ENCODE measurements at places on chromosomes 4 and X.

GRCh38 chr4:184756399-184756798, 22.5 kb upstream of the CENPU start:
- no peak for DNase-seq

DNA sequence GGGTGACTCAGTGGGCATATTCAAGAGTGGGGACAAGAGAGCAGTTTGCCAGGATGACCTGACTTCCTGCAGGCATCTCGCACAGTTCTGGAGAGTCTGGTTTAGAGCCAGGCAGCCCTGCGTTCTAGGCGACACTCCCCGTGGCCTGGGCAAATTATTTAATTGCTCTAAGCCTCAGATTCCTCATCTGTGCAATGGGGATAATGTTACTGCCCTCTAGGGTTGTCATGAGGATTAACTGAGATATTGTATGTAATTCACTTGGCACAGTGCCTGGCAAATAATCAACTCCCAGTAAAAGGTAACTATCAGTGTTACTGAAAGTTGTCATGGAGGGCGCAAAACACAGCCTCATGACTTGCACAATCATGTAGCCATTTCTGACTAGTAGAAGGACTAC, 48.8 kb upstream of the PITX2 start:
- DNase-seq: no peak

DNA sequence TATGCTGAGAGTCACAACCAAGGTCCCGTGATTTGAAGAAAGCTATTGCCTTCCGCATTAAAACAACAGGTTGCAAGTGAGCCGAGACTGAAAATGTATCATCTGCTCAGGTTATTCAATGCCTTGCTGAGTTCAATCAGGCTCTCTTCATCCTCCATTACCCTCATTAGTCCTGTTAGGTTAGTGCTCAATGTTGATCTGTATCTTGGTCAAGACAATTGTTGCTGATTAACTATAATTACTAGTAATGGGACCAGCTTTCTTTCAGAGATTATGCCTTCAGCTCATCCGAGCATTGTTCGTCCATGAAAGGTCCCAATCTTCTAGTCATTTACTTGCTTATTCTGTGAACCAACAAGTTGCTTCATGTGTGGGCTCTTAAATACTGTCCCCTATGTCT, 534.6 kb upstream of the FAM241A start:
- DNase-seq: peak; percentile 47

DNA sequence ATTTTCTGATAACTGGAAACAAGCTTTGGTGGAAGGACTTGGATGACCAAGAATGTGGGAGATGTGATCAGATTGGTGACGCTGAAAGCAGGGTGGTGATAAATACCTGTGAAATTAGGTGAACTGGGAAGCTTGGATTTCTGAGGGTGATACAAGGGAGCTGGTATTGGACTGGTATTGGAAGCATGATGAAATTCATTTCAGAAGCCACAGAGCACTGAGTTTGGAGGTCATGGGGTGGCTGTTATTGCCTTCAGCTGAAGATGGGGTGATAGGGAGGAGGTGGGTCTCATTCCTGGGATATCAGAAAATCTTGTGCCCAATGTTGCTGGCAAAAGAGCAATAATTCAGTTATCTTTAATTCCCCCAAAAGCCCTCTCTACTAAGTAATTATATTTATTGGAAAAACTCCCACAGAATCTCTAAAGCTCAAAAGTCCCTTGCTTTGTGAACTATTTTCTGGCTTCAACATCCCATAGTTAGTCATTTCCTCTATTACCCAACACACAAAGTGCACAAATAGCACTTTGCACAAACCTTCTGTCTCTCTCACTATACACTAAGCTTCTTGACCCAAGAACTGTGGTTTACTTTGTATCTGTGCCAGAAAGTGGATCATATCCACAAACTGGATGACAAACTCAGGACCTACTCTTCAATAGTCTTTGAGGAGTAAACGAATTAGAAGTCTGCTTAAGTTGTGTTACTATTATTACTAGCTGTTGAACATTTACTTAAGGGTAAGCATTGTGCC, 23.1 kb upstream of the CAMK2D start:
- DNase-seq: no peak

- no peak for DNase-seq
Observed at GRCh38 chr4:54719378-54719777, 61.6 kb downstream of the KIT start.

DNA sequence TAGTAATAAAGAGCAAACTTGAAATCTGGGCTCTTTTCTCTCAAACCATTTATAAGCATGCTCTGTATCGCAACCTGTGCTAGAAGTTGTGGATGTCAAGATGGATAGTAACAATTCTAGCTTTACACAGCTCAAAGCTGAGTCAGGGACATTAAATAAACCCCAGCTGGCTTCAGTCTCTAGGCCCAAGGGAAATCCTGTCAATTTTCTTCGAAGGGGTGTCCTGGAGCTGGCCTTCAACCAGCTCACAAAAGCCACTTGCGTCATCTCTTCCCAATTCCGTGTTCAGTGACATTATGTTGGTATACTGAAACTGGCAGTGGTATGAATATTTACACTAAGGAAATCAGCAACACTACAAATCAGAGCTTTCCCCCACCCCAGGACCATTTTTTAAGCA, 89.8 kb upstream of the PRKG2 start:
- DNase-seq: no peak

DNA sequence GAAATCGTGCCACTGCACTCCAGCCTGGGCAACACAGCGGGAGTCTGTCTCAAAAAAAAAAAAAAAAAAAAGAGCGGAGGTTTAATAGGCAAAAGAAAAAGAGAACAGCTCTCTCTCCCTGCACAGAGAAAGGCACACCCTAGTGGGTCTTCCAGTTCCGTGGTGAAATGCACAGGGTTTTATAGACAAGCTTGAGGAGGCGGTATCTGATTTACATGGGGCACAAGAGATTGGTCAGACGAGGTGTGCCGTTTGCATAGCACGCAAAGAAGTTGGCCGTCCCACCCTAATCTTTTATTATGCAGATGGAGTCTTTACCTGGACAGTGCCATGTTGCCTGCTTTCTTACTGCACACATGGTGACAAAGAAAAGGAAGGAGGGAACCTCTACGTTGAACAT, 33.5 kb upstream of the REST start:
- DNase-seq: no peak
